Calu3 (cell line): ENCODE measurements at places on chromosomes 12 and 14. TPM values are rescaled to one million over a fixed set of nuclear protein-coding genes. Genes with fewer than 3 reads are reported as not detected.

The OR4K1 gene
- total RNA-seq = not detected in 2 replicates

GRCh38 chr12:51904951-51905470 is 2.3 kb upstream of the ACVRL1 start:
- H3K27me3 ChIP-seq = peaks cover 31% of the 10 kb centered on the region
- H3K4me3 ChIP-seq = no peak overlapping the region
- no peak overlapping the region for H3K27ac ChIP-seq
- H3K36me3 ChIP-seq = no peaks in the 10 kb centered on the region
- H3K4me1 ChIP-seq = no peaks in the 10 kb centered on the region

- no peak overlapping the region for H3K4me3 ChIP-seq
- peaks cover 15% of the 10 kb centered on the region for H3K4me1 ChIP-seq
- DNase-seq = no peak
- H3K27ac ChIP-seq = no peak overlapping the region
- H3K27me3 ChIP-seq = no peaks in the 10 kb centered on the region
These were observed 156.6 kb downstream of the TGFB3 start for GRCh38 chr14:75825147-75825592.

- peaks cover 17% of the 10 kb centered on the region for H3K4me1 ChIP-seq
- no peak overlapping the region for H3K27ac ChIP-seq
- H3K36me3 ChIP-seq = no peaks in the 10 kb centered on the region
- no peak for DNase-seq
- no peak overlapping the region for H3K4me3 ChIP-seq
These were observed 44.8 kb upstream of the ERGIC2 start for GRCh38 chr12:29425722-29426121.

The PSMC6 gene
- 104 TPM in 2 replicates for total RNA-seq

DNA sequence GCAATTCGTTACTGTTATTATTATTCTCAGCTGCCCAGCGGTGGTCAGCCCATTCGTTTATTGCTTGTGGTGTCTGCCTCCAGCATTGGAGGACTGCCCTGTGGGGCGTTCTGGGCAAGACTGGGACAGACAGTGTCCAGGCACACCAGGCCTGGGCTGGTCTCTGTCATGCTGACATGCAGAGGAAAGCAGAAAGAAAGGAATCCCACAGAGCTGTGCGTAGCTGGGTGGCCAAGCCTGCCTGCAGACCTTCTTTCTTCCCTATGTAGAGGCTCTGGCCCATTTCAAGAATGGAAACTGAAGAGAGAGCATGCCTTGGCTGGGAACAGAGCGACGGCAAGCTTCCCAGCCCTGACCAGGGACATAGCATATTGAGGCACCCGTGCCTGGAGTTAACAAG is 525.3 kb upstream of the TBX3 start:
- no peak for DNase-seq
- no peaks in the 10 kb centered on the region for H3K27me3 ChIP-seq
- no peaks in the 10 kb centered on the region for H3K4me1 ChIP-seq
- H3K27ac ChIP-seq = no peak overlapping the region

DNA sequence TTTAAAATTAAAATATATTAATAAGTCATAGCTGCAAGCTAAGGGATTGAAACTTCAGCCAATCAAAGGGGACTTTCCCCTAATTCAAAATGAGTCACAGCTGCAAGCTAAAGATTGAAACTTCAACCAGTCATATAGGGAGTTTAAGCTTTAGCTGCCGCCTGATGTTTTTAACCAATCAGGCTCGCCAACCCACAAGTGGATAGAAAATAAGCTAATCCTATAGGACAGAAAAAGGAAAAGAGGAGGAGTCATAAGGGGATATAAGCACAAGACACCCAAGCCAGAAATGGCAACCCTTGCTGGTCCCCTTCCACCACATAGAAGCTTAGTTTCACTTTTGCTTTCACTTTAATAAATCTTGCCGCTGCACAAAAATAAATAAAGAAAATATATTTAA is 1154.6 kb downstream of the GALC start:
- H3K4me3 ChIP-seq = no peak overlapping the region
- H3K27ac ChIP-seq = no peak overlapping the region
- no peak for DNase-seq
- H3K4me1 ChIP-seq = no peaks in the 10 kb centered on the region
- no peaks in the 10 kb centered on the region for H3K36me3 ChIP-seq
- H3K27me3 ChIP-seq = no peaks in the 10 kb centered on the region

GRCh38 chr12:130788515-130788914 is 50.5 kb downstream of the STX2 start:
- H3K4me3 ChIP-seq = no peak overlapping the region
- H3K27me3 ChIP-seq = no peaks in the 10 kb centered on the region
- H3K27ac ChIP-seq = no peak overlapping the region
- DNase-seq = no peak

GRCh38 chr12:7203109-7203508 is 13.6 kb downstream of the PEX5 start:
- DNase-seq = no peak
- H3K36me3 ChIP-seq = peaks cover 18% of the 10 kb centered on the region
- no peaks in the 10 kb centered on the region for H3K4me1 ChIP-seq
- H3K27me3 ChIP-seq = no peaks in the 10 kb centered on the region

- H3K27me3 ChIP-seq = peaks cover 82% of the 10 kb centered on the region
- no peak overlapping the region for H3K4me3 ChIP-seq
- no peak overlapping the region for H3K27ac ChIP-seq
- H3K36me3 ChIP-seq = no peaks in the 10 kb centered on the region
These were observed 98.8 kb downstream of the CCDC92 start for GRCh38 chr12:123873793-123874192.

The HOXC6 gene
- total RNA-seq = 0.71 and 1.2 TPM in 2 replicates

The TEX52 gene
- not detected in 2 replicates for total RNA-seq

- H3K4me3 ChIP-seq = no peak overlapping the region
- H3K36me3 ChIP-seq = peaks cover 15% of the 10 kb centered on the region
- no peak for DNase-seq
- peaks cover 33% of the 10 kb centered on the region for H3K27me3 ChIP-seq
- H3K27ac ChIP-seq = no peak overlapping the region
These were observed 2.4 kb upstream of the NKX2-1 start for GRCh38 chr14:36522347-36522971.

The GOLT1B gene
- total RNA-seq = 30.7 and 37.1 TPM in 2 replicates

The FGF6 gene
- total RNA-seq = not detected in 2 replicates

DNA sequence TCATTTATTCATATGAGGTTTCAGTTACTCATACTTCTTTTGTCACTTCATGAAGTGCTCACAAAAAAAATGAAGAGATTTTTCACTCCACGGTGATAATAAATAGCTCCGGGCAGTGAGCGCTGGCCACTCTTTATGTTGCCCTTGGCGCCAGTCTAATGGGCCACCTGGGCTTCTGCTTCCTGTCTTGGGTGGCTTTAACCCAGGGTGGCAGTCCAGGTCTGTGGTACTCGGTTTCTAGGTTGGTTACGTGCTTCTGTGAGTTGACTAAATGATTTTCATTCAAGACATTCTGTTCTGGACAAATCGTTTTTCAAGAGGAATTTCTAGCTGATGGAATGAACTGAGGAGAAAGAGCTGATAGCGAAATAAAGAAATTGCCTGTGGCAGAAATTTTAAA is 34.6 kb upstream of the NID2 start:
- DNase-seq = no peak
- no peak overlapping the region for H3K4me3 ChIP-seq

- H3K4me1 ChIP-seq = peaks cover 9% of the 10 kb centered on the region
- no peak overlapping the region for H3K4me3 ChIP-seq
- H3K27me3 ChIP-seq = peaks cover 21% of the 10 kb centered on the region
- DNase-seq = no peak
- H3K27ac ChIP-seq = no peak overlapping the region
- peaks cover 11% of the 10 kb centered on the region for H3K36me3 ChIP-seq
These were observed 3.3 kb upstream of the TBC1D30 start for GRCh38 chr12:64821116-64821630.

DNA sequence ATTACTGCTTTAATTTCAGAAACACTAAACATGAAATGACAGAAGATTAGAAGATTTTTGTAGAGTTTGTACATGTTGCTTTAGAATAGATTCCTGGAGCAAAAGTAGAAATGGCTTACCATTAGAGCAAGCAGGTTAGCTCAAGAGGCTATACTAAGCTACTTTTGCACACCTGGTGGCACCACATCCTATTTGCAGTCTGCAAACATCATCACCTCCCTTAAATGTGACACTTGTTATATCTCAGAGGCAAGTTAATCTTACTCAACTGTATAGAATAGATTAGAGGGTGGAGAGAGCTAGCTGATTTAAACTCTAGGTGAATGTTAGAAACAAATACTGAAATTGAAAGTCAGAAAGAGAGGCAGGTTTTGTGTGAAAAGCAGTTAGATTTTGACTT is 30.7 kb upstream of the OR4E1 start:
- H3K27me3 ChIP-seq = peaks cover 35% of the 10 kb centered on the region
- DNase-seq = no peak
- H3K27ac ChIP-seq = no peak overlapping the region

The CDKN3 gene
- 41.1 and 50.3 TPM in 2 replicates for total RNA-seq

DNA sequence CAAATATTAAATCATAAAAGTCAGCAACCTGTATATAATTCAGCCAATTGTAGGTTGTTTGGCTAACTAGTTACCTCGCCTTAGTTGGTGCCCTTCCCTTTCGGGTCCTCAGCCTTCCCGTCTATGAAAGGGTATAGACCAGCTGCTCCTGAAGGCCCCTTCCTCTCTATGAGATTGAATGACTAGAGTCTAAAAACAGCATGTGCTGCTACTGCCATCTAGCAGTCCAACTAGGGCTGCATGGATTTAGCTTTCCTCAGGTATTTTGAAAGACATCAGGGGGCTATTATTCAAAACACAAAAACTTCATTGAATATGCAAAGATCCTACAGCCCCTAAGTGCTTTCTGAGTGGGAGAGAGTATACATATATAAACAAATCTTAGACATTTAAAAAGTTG is 37.0 kb upstream of the TMEM263 start:
- H3K36me3 ChIP-seq = no peaks in the 10 kb centered on the region
- H3K27me3 ChIP-seq = no peaks in the 10 kb centered on the region
- H3K27ac ChIP-seq = no peak overlapping the region
- H3K4me1 ChIP-seq = peaks cover 8% of the 10 kb centered on the region
- no peak overlapping the region for H3K4me3 ChIP-seq

The MUCL1 gene
- total RNA-seq = not detected in 2 replicates

The IKZF4 gene
- 7.3 and 9.0 TPM in 2 replicates for total RNA-seq

GRCh38 chr12:54416687-54417603 is 2.1 kb downstream of the ITGA5 start:
- DNase-seq = no peak
- no peak overlapping the region for H3K27ac ChIP-seq
- peaks cover 13% of the 10 kb centered on the region for H3K27me3 ChIP-seq

- no peaks in the 10 kb centered on the region for H3K36me3 ChIP-seq
- no peak overlapping the region for H3K27ac ChIP-seq
- no peak for DNase-seq
- no peak overlapping the region for H3K4me3 ChIP-seq
- H3K4me1 ChIP-seq = no peaks in the 10 kb centered on the region
These were observed 7.5 kb downstream of the WIF1 start for GRCh38 chr12:65113621-65114035.

The MANSC4 gene
- total RNA-seq = not detected in 2 replicates

DNA sequence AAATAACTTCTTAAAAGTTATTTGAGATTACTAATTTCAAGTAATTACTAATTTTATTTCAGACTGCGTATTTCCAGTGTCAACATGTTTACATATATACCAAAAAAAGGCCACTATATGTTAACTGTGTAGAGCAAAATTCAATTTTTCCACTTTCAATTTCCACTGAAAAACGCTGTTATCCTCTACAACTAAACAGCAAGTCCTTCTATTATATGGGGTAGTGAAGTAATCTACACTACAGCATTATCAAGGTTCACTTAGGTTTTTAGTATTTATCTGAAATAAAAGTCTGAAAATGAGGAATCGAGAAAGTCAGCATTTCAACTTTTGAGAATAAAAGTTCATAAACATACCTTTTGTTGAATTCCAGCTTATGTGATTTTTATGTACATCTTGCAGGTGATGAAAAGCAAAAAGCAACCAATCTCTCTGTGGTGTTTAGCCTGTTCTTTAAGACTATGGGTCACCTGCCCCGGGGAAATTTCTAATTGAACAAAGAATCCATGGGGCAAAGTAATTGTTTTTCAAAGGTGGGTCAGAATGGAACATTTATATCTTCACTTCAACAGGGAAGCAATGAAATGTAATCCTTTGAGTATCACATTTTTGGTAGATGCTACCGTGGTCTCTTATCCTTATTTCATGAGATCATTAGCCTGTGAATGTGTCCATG is 3.3 kb downstream of the BTG1 start:
- no peak for DNase-seq
- peaks cover 27% of the 10 kb centered on the region for H3K4me1 ChIP-seq
- H3K4me3 ChIP-seq = peak overlapping the region; percentile 87
